ENCODE measurements at places on chromosomes 2 and 18. TPM values are rescaled to one million over a fixed set of nuclear protein-coding genes. Genes with fewer than 3 reads are reported as not detected.

GRCh38 chr18:45197526-45197970 is 417.7 kb upstream of the SLC14A2 start:
- no peak overlapping the region for H3K4me3 ChIP-seq
- no peak for DNase-seq
- no peaks in the 10 kb centered on the region for H3K36me3 ChIP-seq
- no peaks in the 10 kb centered on the region for H3K27me3 ChIP-seq

Gene ZSWIM2
- not detected for total RNA-seq

- H3K4me3 ChIP-seq, result no peak overlapping the region
- no peak overlapping the region for H3K27ac ChIP-seq
- H3K4me1 ChIP-seq, result no peaks in the 10 kb centered on the region
- no peaks in the 10 kb centered on the region for H3K27me3 ChIP-seq
- no peak for DNase-seq
Observed at GRCh38 chr2:3349211-3349693, 28.4 kb downstream of the EIPR1 start.

Gene ERBB4
- total RNA-seq, result 0.19 TPM

GRCh38 chr2:118249531-118249930 is 161.3 kb downstream of the INSIG2 start:
- no peak for DNase-seq
- no peaks in the 10 kb centered on the region for H3K36me3 ChIP-seq
- no peaks in the 10 kb centered on the region for H3K27me3 ChIP-seq
- no peaks in the 10 kb centered on the region for H3K4me1 ChIP-seq
- no peak overlapping the region for H3K4me3 ChIP-seq

DNA sequence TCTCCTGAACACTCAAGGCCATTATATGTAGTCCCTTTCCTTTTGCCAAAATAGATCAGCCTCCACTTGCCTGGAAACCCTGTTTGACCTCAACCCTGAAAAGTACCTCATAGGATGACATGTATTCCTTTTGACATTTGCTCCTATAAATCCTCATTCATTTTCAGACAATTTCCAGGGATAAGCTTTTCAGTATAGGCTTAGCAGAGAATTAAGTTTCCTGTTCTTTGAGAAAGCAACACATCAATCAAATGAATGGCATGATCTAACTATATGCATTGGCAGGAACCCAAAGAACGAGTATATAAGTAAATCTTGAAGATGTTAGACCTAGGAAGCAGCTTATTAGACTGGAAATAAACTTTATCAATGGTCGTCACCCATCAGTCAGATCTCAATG is 483.0 kb downstream of the CCDC85A start:
- H3K27ac ChIP-seq, result no peak overlapping the region
- H3K4me1 ChIP-seq, result no peaks in the 10 kb centered on the region
- H3K27me3 ChIP-seq, result no peaks in the 10 kb centered on the region
- DNase-seq, result no peak
- no peak overlapping the region for H3K4me3 ChIP-seq

- no peaks in the 10 kb centered on the region for H3K27me3 ChIP-seq
- H3K4me1 ChIP-seq, result no peaks in the 10 kb centered on the region
- no peak overlapping the region for H3K27ac ChIP-seq
- no peak for DNase-seq
Observed at GRCh38 chr2:19246496-19246895, 111.9 kb downstream of the OSR1 start.

All from esophagus muscularis mucosa (tissue), 4 donors.